ENCODE measurements at places on chromosomes 5 and 9. TPM values are rescaled to one million over a fixed set of nuclear protein-coding genes. Genes with fewer than 3 reads are reported as not detected.

- H3K4me3 ChIP-seq: no peak overlapping the region
- no peaks in the 10 kb centered on the region for H3K36me3 ChIP-seq
Measured at GRCh38 chr5:94329115-94329514, 289.3 kb downstream of the KIAA0825 start.

DNA sequence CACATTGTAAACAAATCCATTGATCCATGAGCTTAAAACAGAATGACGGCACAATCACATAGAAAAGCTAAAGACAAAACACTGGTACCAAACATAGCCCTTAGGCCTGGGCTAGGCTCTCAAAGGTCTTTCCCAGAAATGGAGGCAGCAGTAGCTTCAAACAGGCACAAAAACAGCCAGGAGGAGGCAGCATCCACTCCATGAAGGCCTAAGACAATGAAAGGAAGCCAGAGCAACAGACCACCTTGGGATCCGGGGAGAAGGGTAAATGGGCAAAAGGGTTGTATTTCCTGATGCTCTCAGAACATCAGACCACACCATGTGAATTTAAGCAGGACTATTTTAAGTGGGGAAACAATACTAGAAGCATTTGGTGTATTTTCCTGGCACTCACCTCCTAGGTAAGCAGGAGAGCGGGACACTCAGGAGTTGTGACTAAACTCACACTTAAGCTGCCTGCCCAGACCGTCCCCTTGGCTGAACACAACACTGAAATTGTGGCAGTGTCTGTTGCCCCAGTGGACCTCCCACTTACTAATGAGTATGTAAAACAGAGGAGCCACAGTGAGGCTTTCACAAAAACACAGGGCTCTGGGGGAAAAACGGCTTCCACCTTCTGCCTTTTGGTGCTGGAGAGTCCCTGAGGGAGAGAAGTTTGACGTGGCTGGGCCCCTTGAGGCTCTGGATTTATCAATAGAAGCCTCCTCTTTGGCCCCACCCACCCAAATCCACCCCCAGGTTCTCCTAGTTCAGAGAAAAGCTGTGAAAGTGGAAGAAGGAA, 11.9 kb downstream of the GNPDA1 start:
- no peaks in the 10 kb centered on the region for H3K27me3 ChIP-seq
- DNase-seq: no peak
- H3K27ac ChIP-seq: no peak overlapping the region
- H3K4me1 ChIP-seq: no peaks in the 10 kb centered on the region
- no peak overlapping the region for H3K4me3 ChIP-seq

The SLC25A46 gene
- total RNA-seq: 46.9 TPM

The SLC45A2 gene
- total RNA-seq: not detected

The PDE8B gene
- 7.6 TPM for total RNA-seq

DNA sequence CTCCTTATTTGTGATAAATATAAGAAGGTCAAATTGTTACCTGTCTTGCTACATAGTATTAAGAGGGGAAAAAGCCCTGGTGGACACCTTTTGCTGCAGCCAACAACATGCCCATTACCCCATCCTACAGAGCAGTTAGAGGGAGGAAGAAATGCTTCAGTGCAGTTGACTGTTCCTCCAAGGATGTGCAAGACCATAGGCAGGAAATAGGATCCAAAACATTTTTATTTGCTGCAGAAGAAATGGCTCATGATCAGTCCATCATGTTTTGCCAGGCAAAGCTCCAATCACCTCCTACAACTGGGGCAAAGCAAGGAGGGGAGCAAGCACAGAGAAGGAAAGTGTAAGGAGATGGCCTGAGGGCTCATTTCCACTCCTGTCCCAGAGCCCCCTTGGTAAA, 399.1 kb upstream of the PIK3R1 start:
- DNase-seq: no peak
- H3K4me3 ChIP-seq: no peak overlapping the region
- H3K27me3 ChIP-seq: no peaks in the 10 kb centered on the region

The MYO10 gene
- 61.4 TPM for total RNA-seq

DNA sequence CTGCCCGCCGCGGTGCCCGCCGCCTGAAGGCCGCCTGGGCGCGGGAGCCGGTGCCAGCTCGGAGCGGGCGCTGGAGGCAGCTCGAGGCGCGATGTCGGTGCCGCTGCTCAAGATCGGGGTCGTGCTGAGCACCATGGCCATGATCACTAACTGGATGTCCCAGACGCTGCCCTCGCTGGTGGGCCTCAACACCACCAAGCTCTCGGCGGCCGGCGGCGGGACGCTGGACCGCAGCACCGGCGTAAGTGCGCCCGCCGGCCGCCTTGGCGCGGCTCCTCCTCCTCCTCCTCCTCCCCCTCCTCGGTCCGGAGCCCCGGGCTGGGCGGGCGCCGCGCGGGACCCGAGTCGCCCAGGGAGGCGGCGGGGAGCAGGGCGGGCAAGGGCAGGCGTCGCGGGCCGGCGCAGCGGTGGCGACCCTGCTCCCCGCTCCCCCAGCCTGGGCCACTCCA, 455 bp downstream of the OLFM1 start:
- no peaks in the 10 kb centered on the region for H3K36me3 ChIP-seq
- H3K4me1 ChIP-seq: peaks cover 21% of the 10 kb centered on the region
- peak overlapping the region; percentile 46 for H3K4me3 ChIP-seq

The ADAMTS13 gene
- total RNA-seq: 9.4 TPM

DNA sequence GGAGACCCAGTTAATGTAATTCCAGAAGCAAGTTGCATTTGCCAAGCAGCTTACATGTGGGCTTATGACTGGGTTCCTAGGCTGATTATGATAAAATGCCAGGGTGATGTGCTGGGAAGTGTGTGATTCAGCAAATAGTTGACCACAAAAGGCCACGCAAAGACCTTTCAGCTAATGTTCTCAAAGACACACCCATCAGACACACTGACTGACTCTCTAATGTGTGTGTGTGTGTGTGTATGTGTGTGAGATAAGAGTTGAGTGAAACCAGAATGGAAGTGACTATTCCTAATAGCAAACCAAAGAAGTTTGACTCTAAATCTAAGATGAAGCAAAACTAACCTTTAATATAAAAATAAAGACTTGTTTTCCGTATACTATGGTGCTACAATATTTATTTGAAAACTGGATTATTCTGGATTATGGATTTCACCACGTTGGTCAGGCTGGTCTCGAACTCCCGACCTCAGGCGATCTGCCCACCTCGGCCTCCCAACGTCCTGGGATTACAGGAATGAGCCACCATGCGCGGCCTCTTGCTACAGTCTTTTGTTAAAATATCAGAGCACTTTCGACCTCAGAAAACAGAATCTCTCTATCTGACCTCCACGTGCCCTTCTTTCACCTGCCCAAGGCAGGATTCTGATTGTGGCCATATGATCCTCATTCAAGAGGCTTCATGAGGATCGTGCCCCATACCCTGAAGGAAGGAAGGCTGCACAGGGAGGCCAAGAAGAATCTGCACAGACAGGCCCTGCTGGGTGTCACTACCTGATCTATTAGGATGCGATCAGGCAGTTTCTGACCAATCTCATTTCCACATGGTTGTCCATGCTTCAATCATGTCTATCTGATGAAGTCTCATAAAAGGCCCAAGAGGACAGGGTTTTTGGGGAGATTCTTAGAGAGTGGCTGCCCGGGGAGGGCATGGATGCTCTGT, 75.6 kb downstream of the USP20 start:
- H3K27ac ChIP-seq: no peak overlapping the region
- H3K4me1 ChIP-seq: peaks cover 3% of the 10 kb centered on the region
- H3K27me3 ChIP-seq: no peaks in the 10 kb centered on the region
- peaks cover 48% of the 10 kb centered on the region for H3K36me3 ChIP-seq
- peak; percentile 29 for DNase-seq
- no peak overlapping the region for H3K4me3 ChIP-seq

The PCDHGA3 gene
- 1.7 TPM for total RNA-seq

The SCGB3A2 gene
- 392 TPM for total RNA-seq

The CCDC112 gene
- 6.2 TPM for total RNA-seq

- H3K4me3 ChIP-seq: no peak overlapping the region
- no peak overlapping the region for H3K27ac ChIP-seq
- no peaks in the 10 kb centered on the region for H3K27me3 ChIP-seq
- no peak for DNase-seq
Measured at GRCh38 chr5:107532169-107532878, 138.4 kb downstream of the EFNA5 start.

GRCh38 chr9:93083592-93084470, 12.2 kb upstream of the CARD19 start:
- DNase-seq: no peak
- peaks cover 14% of the 10 kb centered on the region for H3K4me1 ChIP-seq
- H3K27me3 ChIP-seq: no peaks in the 10 kb centered on the region
- no peak overlapping the region for H3K4me3 ChIP-seq
- H3K27ac ChIP-seq: peak overlapping the region; percentile 72

GRCh38 chr5:103174147-103174546, 54.0 kb downstream of the PPIP5K2 start:
- H3K36me3 ChIP-seq: no peaks in the 10 kb centered on the region
- no peak overlapping the region for H3K4me3 ChIP-seq
- no peak overlapping the region for H3K27ac ChIP-seq
- no peaks in the 10 kb centered on the region for H3K4me1 ChIP-seq

The NDUFAF2 gene
- total RNA-seq: 14.9 TPM

The TAF1L gene
- total RNA-seq: not detected

- peak; percentile 36 for DNase-seq
- peaks cover 35% of the 10 kb centered on the region for H3K4me1 ChIP-seq
- H3K27ac ChIP-seq: peak overlapping the region; percentile 99
- no peaks in the 10 kb centered on the region for H3K27me3 ChIP-seq
Measured at GRCh38 chr5:32443541-32444430, 754 bp downstream of the ZFR start.

- no peak for DNase-seq
- H3K36me3 ChIP-seq: no peaks in the 10 kb centered on the region
- no peaks in the 10 kb centered on the region for H3K27me3 ChIP-seq
- no peaks in the 10 kb centered on the region for H3K4me1 ChIP-seq
- H3K27ac ChIP-seq: no peak overlapping the region
Measured at GRCh38 chr5:87649455-87649854, 236.7 kb upstream of the CCNH start.

DNA sequence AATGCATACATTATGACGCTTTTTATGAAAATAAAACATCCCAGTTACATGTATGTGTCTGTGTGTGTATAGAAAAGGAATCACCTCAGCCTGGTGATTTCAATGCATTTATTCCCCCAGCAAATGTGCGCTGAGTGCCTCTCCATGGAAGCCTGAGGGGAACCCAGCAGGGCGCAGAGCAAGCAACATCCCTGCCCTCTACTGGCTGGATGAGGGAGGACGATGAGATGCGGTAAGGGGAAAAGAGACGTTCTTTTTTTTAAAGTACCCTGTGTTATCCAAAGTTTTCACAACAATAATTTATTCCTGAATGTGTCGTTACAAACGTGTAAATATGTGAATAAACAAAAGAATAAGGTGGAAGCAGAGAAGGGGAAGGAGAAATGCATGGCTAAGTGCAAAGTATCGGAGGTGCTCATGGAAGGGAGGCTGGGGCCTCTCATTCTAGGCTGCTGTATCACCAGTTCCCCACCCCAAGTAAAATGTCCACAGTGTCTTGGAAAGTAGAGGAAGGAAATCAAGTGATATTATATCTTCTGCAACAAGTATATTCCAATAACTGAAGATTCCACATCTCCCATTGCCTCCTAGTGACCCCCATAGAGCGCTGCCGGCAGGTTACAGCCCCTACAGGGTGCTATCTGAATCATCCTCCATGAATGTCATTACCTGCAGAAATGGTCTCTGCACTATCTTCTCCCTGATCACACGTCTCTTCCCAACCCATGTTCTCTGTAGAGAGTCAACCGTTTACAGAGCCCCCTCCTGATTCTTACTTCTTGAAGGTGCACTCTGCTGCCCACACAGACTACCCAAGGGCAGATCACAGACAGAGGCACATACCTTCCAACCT, 13.0 kb upstream of the ABLIM3 start:
- no peak for DNase-seq
- H3K4me3 ChIP-seq: no peak overlapping the region
- no peak overlapping the region for H3K27ac ChIP-seq

The PCDHA4 gene
- total RNA-seq: 1.4 TPM

GRCh38 chr5:66616520-66617225, 20.5 kb downstream of the MAST4 start:
- peaks cover 13% of the 10 kb centered on the region for H3K4me1 ChIP-seq
- no peak overlapping the region for H3K4me3 ChIP-seq
- no peaks in the 10 kb centered on the region for H3K27me3 ChIP-seq
- H3K36me3 ChIP-seq: no peaks in the 10 kb centered on the region
- DNase-seq: no peak

DNA sequence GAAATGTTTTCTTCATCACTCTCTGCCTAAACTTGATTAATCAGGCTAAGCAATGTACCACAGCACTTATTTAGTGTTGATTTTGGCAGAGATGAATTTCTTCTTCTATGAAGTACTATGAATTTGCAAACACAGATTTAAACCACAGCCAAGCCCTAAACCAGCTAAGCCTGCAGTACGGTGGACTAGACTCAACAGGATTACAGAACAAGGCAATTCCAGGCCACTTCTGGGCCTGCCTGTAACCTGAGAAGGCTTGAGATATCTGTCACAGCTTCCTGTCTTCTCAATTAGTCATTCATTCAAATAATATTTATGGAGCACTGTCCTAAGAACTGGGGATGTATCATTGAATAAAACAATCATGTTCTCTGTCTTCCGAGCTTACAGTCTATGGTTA, 32.4 kb upstream of the CAST start:
- no peaks in the 10 kb centered on the region for H3K36me3 ChIP-seq
- no peaks in the 10 kb centered on the region for H3K27me3 ChIP-seq
- no peak for DNase-seq
- H3K4me3 ChIP-seq: no peak overlapping the region
- peaks cover 6% of the 10 kb centered on the region for H3K4me1 ChIP-seq

DNA sequence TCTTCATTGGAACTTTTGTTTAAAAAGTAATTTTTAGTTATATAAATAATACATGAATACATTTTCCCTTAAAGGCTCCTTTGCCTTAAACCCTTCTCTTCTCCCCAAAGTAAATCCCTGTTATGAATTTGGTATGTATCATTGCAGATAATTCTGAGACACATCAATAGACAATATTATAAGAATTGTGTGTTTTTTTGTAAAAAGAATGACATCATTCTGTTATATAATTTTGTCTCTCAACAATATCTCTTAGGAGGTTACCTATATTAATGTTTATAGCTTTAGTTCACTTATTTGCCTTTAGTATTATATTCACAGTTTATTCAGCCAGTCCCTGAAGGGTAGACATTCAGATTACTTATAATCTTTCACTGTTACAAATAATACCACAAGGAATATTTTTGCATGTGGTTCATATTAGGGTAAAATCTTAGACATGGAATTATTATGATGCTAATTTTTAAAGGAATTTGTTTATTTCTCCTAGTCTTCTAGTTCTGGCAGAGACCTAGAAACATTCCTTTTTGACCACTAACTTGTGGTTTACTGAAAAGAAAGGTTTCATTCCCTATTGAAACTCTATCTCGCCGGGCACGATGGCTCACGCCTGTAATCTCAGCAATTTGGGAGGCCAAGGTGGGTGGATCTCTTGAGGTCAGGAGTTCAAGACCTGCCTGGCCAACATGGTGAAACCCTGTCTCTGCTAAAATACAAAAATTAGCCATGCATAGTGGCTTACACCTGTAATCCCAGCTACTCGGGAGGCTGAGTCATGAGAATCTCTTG, 105.6 kb downstream of the KCTD16 start:
- no peak overlapping the region for H3K27ac ChIP-seq
- no peaks in the 10 kb centered on the region for H3K27me3 ChIP-seq
- no peaks in the 10 kb centered on the region for H3K36me3 ChIP-seq
- H3K4me1 ChIP-seq: no peaks in the 10 kb centered on the region

- no peaks in the 10 kb centered on the region for H3K36me3 ChIP-seq
- no peaks in the 10 kb centered on the region for H3K4me1 ChIP-seq
- no peak for DNase-seq
- H3K27me3 ChIP-seq: no peaks in the 10 kb centered on the region
- H3K4me3 ChIP-seq: no peak overlapping the region
Measured at GRCh38 chr9:102550886-102551285, 444.2 kb upstream of the CYLC2 start.
